Fibroblast of lung (primary cell): ENCODE measurements at places on chromosomes 7 and 10. TPM values are rescaled to one million over a fixed set of nuclear protein-coding genes. Genes with fewer than 3 reads are reported as not detected.
A peak's percentile ranks its signal among the peaks of the same experiment; 100 is the strongest.

- H3K4me3 ChIP-seq: no peak overlapping the region
- no peaks in the 10 kb centered on the region for H3K4me1 ChIP-seq
- no peak for DNase-seq
Observed at GRCh38 chr7:132930881-132931280, 151.0 kb downstream of the CHCHD3 start.

DNA sequence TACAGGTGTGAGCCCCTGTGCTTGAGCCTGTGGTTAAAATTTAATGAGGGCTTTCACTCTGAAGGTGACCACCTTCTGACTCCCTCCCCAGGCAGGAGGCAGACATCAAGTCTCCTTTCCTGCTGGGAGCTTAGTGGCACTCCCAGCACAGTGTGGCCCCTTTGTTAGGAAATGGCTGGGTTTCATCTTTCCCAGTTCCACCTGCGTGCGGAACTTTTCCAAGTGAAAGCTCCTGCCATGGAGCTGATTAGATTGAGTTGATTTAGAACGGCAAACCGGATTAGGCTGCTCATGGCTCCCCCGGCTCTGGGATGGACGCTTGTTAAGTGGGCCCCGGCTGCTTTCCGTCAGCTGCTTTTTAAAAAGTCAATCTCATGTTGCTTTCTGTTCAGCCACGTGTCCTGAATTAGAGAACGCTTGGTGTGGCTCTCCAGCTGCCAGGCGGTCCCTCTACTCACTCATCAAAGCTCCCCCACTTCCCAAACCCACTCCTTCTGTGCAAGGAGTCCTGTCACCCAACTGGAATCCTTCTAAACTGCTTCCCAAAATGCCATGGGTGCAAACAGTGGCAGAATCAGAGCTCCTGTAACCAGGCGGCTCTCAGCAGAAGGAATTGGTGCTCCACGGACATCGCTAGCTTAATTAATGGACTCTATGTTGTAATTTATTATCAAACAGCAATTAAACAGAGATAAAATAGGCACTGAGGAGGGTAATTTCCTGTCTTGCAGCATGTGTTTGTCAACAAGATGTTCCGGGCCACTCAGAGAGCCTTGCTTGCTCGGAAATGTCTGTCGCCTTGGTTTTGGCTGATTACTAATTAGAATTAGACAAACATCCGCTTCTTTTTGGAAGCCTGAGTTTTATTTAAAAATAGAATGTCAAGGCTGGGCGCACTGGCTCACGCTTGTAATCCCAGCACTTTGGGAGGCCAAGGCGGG lies 551.2 kb downstream of the GALNT17 start:
- H3K27ac ChIP-seq: no peak overlapping the region
- DNase-seq: no peak
- no peaks in the 10 kb centered on the region for H3K4me1 ChIP-seq
- no peaks in the 10 kb centered on the region for H3K27me3 ChIP-seq

DNA sequence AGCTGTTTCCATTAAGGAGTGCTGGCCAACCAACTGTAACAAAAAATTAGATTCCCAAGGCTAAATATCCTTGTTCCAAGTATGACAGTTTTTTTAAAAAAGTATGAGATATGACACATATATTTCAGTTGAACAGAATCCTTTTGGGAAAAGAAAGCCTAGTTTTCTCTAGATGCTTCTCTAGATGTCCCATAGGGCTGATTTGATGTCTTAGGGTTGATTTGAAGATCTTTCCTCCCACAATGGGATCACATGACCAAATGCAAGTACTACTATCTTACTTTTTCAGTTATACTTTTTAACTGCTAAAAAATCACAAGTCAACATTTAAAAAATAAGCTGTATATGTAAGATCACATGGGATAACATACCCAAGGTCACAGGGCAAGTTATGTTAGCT lies 3.7 kb downstream of the NAMPT start:
- no peak overlapping the region for H3K27ac ChIP-seq
- no peaks in the 10 kb centered on the region for H3K27me3 ChIP-seq
- DNase-seq: no peak
- peaks cover 1% of the 10 kb centered on the region for H3K36me3 ChIP-seq
- H3K4me3 ChIP-seq: peak overlapping the region; percentile 23
- peaks cover 2% of the 10 kb centered on the region for H3K4me1 ChIP-seq

The ADAM12 gene
- polyA plus RNA-seq: 22.0 and 56.9 TPM in 2 replicates

The SPDYE9 gene
- polyA plus RNA-seq: not detected in 2 replicates

DNA sequence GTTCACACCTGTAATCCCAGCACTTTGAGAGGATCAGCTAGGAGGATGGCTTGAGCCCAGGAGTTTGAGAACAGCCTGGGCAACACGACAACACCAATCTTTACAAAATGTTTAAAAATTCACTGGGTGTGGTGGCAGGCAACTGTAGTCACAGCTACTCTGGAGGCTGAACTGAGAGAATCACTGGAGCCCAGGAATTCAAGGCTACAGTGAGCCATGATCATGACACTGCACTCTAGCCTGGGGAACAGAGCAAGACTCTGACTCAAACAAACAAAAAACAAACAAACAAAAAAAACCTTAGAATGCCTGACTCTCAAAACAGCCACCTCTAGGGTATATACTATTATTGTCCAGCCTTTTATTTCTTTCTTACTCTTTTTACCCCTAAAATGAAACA lies 56.5 kb upstream of the PAPSS2 start:
- no peaks in the 10 kb centered on the region for H3K4me1 ChIP-seq
- H3K4me3 ChIP-seq: no peak overlapping the region
- H3K36me3 ChIP-seq: no peaks in the 10 kb centered on the region
- DNase-seq: no peak
- H3K27ac ChIP-seq: no peak overlapping the region

The GALNT17 gene
- polyA plus RNA-seq: 0.01 TPM in 1 of 2 replicates, not detected in the other

- H3K4me1 ChIP-seq: no peaks in the 10 kb centered on the region
- H3K36me3 ChIP-seq: no peaks in the 10 kb centered on the region
- no peak overlapping the region for H3K27ac ChIP-seq
- no peak for DNase-seq
- H3K27me3 ChIP-seq: no peaks in the 10 kb centered on the region
- H3K4me3 ChIP-seq: no peak overlapping the region
Observed at GRCh38 chr10:113612154-113612553, 51.7 kb downstream of the NRAP start.

- H3K27ac ChIP-seq: no peak overlapping the region
- H3K27me3 ChIP-seq: peaks cover 6% of the 10 kb centered on the region
- DNase-seq: no peak
Observed at GRCh38 chr7:37912756-37913155, 3.9 kb downstream of the SFRP4 start.

The FBXL15 gene
- polyA plus RNA-seq: 2.2 and 2.8 TPM in 2 replicates

The CALHM3 gene
- polyA plus RNA-seq: not detected in 2 replicates

- H3K4me1 ChIP-seq: no peaks in the 10 kb centered on the region
- H3K27me3 ChIP-seq: no peaks in the 10 kb centered on the region
- no peak overlapping the region for H3K27ac ChIP-seq
- H3K36me3 ChIP-seq: no peaks in the 10 kb centered on the region
Observed at GRCh38 chr10:116147147-116147905, 125.7 kb downstream of the GFRA1 start.

- H3K36me3 ChIP-seq: no peaks in the 10 kb centered on the region
- H3K4me1 ChIP-seq: peaks cover 9% of the 10 kb centered on the region
- no peak overlapping the region for H3K4me3 ChIP-seq
- DNase-seq: no peak
- H3K27ac ChIP-seq: no peak overlapping the region
- H3K27me3 ChIP-seq: no peaks in the 10 kb centered on the region
Observed at GRCh38 chr7:5550831-5551230, 127.2 kb upstream of the TNRC18 start.

GRCh38 chr7:9945857-9946256 lies 1027.8 kb upstream of the PHF14 start:
- no peak overlapping the region for H3K27ac ChIP-seq
- H3K36me3 ChIP-seq: no peaks in the 10 kb centered on the region
- no peaks in the 10 kb centered on the region for H3K27me3 ChIP-seq
- no peaks in the 10 kb centered on the region for H3K4me1 ChIP-seq
- no peak overlapping the region for H3K4me3 ChIP-seq
- DNase-seq: peak; percentile 24
